ENCODE measurements at places on chromosomes 7 and 10.

GRCh38 chr10:72663971-72664370 lies 28.0 kb upstream of the MCU start:
- DNase-seq, result no peak

GRCh38 chr7:131111081-131111576 lies 216.5 kb upstream of the MKLN1 start:
- DNase-seq, result peak; percentile 33

DNA sequence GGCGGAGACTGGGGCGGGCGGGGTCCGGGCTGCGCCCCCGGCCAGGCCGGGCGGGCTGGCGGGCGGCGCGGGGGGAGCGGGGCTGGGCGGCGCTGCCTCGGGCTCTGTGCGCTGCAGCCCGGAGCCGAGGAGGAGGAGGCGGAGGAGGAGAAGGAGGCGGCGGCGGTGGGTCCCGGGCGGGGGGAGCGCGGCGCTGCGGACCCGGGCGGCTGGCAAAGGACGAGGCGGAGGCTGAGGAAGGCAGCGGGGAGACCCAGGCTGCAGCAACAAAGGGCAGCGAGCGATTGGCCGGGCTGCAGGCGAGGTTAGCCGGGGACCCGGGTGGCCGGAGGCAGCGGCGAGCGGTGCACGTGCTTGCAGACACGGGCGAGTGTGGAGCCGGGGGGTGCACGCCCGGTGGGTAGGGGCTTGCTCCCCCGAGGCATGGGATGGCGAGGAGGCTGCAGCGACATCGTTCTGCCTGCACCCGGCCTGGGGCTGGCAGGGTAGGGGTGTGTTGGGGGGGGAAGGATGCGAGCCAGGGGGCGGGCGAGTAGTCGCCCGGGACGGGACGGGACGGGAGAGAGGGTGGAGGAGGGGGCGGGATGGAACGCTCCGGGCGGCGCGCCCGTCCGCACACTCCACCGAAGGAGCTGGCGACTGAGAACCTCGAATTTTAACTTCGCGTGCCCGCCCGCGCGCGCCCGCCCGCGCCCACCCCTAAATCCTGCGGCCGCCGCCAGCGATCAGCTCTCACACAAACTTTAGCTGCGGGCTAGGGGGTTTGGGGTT lies 844 bp upstream of the KAT6B start:
- no peak for DNase-seq

GRCh38 chr7:117389871-117390270 lies 37.4 kb downstream of the ASZ1 start:
- no peak for DNase-seq

- no peak for DNase-seq
Measured at GRCh38 chr7:51785876-51786275, 469.3 kb upstream of the COBL start.

GRCh38 chr7:45026984-45027773 lies 27.2 kb downstream of the CCM2 start:
- peak; percentile 30 for DNase-seq

- no peak for DNase-seq
Measured at GRCh38 chr10:8594711-8595110, 540.2 kb downstream of the GATA3 start.

DNA sequence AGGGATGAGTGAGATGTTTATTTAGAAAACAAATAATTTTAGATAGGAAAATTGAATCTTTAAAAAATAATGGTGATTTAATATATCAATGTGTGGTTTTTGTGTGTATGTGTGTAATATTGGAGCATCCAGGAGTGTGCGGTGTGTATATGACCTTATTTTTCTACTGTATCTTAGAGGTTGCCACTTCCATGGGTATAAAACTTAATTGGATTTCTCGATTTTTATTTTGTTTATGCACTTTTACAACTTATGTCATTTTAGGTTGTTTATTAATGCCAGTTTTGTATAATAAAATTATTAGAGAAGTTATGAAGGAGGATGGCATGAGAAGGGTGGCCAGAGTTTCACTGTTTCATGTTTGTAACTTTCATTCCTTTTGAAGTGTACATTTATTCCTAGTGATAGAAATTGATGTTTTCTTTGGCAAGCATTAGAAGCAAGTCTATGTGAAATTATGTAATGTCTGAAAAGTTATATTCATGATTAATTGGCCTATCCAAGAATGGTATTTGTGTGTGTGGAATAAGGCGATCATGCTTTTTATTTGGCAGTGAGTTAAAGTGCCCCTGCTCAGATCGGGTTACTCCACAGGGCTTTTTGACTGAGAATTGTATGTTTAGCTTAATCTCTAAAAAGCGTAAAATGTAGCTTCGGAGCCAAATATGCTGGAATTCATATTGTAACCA lies 110.3 kb downstream of the KAT6B start:
- no peak for DNase-seq

GRCh38 chr10:122855745-122856144 lies 10.1 kb upstream of the CUZD1 start:
- DNase-seq, result no peak

GRCh38 chr10:52383088-52383487 lies 69.0 kb downstream of the DKK1 start:
- DNase-seq, result no peak

- no peak for DNase-seq
Measured at GRCh38 chr10:78875331-78875877, 193.4 kb upstream of the ZMIZ1 start.

GRCh38 chr10:26571655-26572054 lies 125.8 kb upstream of the PDSS1 start:
- DNase-seq, result no peak

GRCh38 chr10:78528749-78529204 lies 495.1 kb downstream of the RPS24 start:
- no peak for DNase-seq

DNA sequence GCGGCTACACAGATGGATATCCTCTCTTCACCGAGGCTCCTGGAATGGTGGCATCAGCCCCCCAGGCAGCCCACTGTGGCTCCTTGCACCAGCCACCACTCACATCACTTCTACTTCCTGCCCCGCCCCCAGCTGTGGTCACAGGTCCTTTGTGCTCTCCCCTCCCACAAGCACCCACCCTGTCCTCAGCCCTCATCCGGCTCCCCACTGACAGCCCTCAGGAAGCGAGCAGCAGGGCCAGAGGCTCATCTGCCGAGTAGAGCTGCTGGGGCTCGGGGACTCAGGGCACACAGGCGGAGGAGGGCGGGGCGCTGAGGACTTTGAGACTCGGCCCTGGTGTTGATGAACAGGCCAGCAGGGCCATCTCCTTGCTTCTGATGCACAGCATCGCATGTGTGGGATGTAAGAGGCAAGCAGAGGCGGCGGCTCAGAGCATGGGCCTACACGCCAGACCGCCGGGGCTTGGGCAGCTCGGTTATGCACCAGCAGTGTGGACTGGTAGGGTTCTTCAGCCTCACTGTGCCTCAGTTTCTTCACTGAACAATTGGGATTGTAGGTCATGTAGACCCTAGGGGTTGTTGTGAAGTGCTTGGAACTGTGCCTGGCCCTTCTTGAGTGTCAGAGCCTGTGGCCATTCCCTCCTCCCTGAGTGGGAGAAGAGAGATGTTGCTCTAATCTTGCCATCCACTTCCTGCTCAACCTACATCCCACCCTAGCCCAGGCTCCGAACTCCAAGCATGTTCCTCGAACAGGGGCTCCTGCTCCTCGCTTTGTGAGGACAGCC lies at the start of gene PRF1:
Gene PRF1, minus strand, starts transcription at position 77 of the 784 bp plus-strand sequence. CDS start 1,839 bp downstream, outside the sequence.
- DNase-seq, result peak; percentile 87

DNA sequence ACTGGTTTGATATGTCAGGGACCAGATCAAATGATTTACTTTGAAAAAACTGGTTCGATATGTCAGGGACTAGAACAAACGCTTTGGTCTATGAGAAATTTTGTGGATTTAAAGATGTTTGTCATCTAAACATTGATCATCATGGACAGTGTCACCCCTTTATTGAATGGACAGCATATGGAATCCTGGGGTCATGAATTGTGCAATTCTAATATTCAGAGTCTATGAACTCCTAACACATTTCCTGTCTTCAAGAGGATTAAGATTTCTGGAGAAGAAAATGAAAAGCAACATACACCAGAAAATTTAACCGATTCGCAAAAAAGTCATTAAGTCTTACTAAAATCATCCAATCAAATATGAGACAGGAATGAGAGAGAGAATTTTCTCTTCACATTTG lies 106.4 kb upstream of the FAM133B start:
- no peak for DNase-seq

DNA sequence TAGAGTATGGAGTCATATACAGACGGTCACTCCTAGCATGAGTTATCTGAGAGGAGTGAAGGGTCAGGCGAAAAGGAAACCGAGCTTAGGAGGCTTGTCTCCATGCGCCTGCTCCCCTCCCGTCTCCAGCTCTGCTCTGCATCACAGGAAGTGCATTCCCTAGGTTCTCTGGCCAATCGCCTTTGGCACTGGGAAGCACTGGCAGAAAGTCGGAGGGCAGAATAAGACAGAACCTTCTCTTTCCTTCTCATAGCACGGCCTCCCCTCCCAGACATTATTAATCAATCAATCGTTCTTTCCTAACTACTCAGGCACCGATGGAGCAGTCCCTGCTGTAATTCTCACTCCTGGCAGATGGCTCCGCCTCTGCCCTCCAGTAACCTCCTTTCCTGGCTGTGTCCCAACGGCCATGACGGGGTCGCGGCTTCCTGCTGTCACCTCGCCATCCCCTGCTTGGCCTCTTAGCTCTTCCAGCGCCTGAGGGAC lies 177.1 kb downstream of the FRMD4A start:
- DNase-seq, result no peak

DNA sequence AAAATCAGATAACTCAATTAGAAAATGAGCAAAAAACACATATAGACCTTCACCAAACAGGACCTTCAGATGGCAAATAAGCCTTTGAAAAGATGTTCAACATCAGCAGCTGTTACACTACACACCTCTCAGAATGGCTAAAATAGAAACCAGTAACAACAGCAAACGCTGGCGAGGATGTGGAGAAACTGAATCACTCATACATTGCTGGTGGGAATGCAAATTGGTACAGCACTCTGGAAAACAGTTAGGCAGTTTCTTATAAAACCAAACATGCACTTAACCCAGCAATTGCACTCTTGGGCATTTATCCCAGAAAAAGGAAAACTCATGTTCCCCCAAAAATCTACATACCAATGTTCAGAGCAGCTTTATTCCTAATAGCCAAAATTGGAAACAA lies 37.7 kb upstream of the SMARCD3 start:
- DNase-seq, result peak; percentile 59

- DNase-seq, result no peak
Measured at GRCh38 chr10:89549510-89549909, 14.1 kb upstream of the SLC16A12 start.

GRCh38 chr10:25725917-25726716 lies 207.9 kb upstream of the MYO3A start:
- no peak for DNase-seq

- no peak for DNase-seq
Measured at GRCh38 chr10:128633864-128634540, 507.8 kb upstream of the MKI67 start.

- no peak for DNase-seq
Measured at GRCh38 chr7:29032146-29032545, 74.0 kb upstream of the TRIL start.

DNA sequence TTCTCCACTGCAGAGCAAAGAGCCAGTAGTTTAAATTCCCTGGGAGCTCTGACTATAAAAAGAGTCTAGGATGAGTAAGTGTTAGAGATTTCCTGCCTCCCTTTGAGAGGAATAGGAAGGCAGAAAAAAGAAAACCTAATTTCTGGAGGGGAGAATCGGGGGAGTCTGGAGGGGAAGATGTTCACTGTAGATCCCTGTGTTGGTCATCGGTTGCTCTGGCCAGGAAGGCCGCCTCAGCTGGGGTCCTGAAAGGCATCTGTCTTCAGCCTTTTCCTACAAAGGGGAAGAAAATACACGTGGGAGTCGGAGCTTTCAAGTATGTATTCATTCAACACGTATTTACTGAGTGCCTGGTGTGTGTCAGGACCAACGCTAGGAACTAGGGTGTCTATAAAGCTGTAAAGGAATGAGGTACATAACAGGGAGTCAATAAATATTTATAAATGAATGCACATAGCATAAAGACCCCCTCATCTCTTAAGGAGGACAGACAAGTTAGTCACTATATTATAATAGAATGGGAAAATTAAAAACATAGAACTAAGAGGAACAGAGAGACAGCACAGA lies 101.1 kb downstream of the ICA1 start:
- no peak for DNase-seq

DNA sequence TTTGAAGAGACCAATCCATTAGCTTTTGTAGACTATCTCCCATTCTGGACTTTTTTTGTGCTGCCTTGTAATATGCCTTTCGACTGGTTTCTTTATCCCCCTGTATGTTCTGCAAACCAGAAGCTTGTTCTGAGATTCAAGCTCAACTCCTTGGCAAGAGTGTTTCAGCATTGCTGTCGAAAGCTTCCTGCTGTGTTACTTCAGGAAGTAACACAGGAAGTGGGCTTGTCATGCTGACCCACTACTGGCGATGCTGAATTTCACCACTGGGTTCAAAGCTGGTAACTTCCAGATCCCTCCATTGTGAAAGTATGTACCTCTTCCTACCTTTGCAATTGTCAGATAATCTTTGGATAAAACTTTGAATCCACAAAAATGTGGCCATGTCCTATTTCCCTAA lies 57.9 kb upstream of the INSYN2A start:
- DNase-seq, result no peak

- DNase-seq, result no peak
Measured at GRCh38 chr10:16717622-16718395, 99.4 kb downstream of the RSU1 start.

- DNase-seq, result no peak
Measured at GRCh38 chr7:66150471-66150870, 35.8 kb downstream of the CRCP start.

GRCh38 chr10:12412666-12413368 lies 63.5 kb downstream of the CAMK1D start:
- DNase-seq, result peak; percentile 58

- DNase-seq, result peak; percentile 17
Measured at GRCh38 chr7:139526578-139527544, 3.4 kb downstream of the CLEC2L start.

DNA sequence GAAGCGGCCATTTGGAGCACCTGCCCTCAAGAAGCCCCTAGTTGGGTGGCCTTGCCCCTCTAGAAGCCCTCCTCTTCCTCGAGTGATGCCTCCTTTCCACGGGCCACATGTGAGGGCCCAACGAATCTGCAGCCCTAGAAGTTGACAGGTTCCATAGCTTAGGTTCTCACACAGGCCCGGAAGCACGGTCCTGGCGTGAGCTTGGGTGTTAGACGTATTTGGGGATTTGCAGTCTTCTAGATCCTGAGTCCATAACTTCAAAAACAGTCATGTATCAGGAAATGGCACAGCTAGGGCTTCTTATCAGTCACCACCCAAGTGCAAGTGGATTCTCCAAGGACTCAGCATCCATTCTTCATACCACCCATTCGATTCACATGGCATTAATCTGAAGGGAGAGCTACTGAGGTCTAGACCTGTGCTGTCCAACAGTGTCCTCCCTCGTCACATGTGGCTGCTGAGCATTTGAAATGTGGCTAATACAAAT lies 477 bp upstream of the FBXW4 start:
- DNase-seq, result no peak

Data from activated CD4-positive, alpha-beta memory T cell treated with anti-CD3 and anti-CD28 coated beads for 36 hours (primary cell).